ENCODE measurements at places on chromosomes 5 and 9.

DNA sequence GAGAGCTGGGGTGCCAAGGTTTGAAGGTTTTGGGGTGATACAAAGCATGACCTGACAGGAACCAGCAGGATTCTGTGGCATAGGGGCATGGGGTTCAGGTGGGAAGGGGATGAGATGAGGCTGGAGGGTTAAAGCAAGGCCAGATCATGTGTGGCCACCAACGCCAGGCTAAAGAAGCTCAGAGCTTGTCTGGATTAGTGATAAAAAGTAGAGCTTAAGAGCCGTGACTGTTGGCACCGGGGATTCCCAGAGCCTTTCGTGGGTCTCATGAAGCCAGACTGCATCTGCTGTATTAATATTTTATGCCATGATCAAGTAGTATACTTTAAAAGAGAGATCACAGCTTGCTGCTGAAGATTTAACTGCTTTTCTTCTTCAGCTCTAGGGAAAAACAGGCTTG lies 8.5 kb upstream of the GSN start:
- DNase-seq: no peak

DNA sequence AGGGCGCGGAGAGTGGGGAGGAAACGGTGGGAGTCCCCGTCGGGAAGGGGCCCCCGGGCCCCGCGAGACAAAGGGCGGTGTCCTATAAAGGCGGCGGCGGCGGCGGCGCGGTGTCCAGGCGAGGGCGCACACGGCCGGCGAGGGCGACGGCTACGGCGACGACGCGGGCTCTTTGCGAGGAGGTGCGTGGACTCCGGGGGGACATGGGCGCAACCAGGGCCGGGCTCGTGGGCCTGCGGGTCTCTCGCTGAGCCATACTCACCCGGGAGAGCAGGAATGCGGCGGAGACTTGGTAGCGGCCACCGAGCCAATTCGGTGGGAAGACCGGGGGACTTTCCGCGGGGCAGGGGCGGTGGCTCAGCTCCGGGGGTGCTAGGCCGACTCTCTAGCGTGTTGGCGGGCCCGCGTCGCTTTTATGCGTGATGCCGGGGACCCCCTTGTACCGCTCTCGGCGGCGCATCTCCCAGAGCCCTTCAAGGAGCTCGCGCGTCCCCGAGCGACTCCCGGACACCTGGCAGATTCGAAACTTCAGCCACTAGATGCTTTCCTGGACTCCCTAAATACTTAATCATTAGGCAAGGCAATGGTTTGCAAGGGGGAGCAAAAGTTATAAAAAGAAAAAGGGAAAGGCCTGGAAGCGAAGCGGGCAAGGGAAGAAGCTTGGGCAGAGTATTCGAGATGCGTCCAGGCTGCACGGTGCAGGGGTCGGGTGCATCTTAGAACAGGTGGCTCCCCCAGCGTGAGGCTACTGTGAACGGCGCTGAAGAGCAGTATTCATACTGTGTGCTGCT lies 5.9 kb upstream of the TAL2 start:
- no peak for DNase-seq

DNA sequence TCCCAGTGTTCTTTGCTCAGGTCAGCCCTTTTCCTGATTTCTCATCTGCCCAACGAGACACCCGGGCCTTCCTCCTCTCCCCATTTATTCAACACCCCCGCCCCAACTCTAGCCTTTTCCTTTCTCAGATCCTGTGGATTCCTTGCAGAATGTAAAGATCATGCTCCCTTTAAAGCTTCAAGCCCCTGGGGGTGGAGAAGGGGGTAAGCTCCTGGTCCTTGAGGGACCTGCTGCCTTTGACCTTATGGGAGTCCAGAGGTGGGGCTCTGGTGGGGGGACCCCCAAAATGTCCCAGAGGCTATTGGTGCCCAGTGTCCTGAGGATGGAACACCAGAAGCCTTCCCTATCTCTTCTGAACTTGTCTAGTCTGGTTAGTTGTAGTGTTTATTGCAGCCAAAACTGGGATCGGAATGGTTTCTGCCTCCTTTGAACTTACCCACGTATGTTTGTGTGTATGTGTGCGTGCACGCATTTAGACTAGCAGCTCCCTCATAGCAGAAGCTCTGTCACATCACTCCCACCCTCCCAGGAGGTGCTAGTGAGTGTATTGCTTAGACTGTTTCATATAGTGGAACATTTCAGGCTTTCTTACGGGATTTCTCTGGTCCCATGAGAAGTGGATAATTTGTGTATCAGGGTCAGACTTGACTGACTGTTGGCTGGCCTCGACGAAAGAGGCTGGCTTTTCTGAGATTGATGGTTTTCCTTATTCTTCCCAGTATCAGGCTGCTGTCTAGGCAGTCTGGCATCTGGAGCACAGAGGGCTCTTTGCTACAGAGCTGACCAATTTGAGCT lies 1.1 kb downstream of the GALNT10 start:
- no peak for DNase-seq

- no peak for DNase-seq
Measured at GRCh38 chr5:151357097-151357496, 9.7 kb upstream of the SLC36A2 start.

- DNase-seq: no peak
Measured at GRCh38 chr5:112106878-112107277, 312.2 kb downstream of the EPB41L4A start.

GRCh38 chr9:120343416-120343815 lies 236.6 kb downstream of the CDK5RAP2 start:
- no peak for DNase-seq

DNA sequence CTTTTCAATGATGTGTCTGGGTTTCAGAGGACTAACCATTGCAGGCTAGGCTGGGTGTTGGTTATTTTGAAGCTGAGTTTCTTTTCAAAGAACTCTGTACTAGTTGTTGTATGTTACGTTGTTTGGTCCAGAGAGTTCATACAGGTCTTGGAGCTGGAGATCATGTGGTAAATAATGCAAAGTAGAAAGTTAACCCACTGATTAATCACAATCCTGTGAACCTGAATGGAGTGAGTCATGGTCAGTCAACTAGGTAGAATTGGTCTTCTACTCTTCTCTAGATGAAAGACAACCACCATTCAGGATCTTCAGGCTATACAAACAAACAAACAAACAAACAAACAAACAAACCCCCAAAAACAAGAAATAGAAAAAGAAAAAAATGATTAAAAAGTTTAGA lies 388.9 kb upstream of the ACTBL2 start:
- no peak for DNase-seq

- no peak for DNase-seq
Measured at GRCh38 chr5:74648835-74649293, 8.3 kb upstream of the ENC1 start.

DNA sequence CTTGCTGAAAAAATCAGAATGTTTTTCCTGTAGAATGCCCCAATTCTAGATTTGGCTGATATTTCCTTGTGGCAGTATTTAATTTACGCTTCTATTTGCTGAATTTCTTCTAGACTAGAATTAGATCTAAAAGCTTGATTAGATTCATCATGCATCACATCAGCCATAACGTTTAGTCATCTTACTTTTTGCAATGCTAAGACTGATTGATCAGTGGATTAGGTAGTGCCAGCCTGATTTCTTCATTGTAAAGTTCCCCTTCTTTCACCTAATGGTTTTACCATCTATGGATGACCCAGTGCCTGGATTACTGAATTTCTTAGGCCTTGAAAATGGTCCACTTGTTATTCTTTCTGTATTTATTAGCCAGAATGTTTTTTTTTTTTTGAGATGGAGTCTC lies 83.9 kb downstream of the PBX3 start:
- no peak for DNase-seq

- no peak for DNase-seq
Measured at GRCh38 chr9:34170237-34170991, 8.4 kb upstream of the UBAP1 start.
